ENCODE measurements at places on chromosomes 5 and 9.

DNA sequence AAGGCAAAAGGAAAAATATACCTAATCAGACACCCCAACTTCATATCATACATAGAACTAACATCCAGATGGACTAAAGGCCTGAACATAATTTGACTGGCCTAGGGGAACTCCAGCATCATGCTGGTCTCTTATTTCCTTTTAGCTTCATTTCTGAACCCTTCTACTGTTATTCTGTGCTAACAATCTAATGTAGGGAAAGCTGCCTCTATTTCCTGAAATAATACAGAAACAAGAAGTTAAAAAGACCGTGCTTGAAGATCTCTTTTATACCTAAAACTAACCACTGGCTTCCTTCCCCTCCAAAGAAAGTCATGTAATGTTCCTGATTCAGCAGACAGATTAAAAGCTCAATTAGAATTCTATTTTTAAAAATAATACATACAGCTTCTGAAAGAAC is 36.7 kb downstream of the LPAR1 start:
- DNase-seq: no peak

DNA sequence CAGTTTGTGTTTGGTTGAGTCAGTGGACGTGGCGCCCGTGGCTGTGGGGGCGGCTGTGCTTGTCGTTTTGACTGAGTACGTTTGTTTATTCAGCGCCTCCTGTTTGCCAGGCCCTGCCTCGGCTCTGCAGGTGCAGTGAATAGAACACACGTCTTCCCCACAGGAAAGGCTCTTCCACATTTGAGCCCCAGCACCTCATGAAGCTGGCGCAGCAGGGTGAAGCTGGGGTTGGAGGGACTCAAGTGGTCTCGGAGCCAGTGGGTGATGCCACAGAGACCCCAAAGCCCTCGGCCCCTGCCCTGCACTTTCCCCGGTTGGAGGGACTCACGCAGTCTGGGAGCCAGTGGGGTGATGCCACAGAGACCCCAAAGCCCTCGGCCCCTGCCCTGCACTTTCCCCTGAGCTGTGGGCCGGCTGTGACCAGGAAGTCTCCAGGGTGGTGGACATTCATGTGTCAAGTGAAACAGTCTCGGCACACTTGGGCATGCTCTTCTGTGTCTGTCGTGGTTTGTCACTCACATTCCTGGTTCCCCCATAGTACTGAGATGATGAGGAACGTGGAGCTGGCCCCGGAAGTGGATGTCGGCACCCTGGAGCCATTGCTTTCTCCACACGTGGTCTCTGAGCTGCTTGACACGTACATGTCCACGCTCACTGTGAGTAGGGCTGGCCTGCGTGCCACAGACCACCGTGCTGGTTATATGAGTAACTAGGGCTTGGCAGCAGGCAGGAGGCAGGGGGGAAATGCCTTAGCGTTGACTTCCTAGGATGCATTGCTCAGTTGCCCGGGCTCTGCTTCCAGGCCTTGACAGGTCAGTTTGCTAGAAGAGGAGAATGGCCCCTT is 13.6 kb downstream of the EXOC3 start:
- no peak for DNase-seq

- no peak for DNase-seq
These were observed 443.0 kb upstream of the KLF4 start for GRCh38 chr9:107932601-107933000.

GRCh38 chr5:74055486-74056106 is 429.6 kb downstream of the ARHGEF28 start:
- DNase-seq: no peak

DNA sequence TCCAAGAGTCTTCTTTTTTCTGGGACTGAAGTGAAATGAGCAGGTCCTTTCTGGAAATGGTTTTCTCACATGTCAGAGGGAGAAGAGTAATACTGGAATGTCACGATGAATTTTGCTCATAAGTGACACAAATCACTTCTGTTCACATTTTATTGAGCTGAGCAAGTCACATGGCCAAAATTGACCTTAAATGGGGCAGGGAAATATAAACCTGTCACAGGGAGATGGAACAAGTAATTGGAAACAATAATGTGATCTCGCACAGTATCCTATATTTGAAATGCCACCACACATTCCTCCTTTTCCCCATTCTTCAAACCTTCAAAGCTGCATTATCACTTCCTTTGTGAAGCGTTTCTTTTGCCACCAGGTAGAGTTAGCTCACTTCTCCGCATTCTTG is 25.2 kb upstream of the LIFR start:
- DNase-seq: no peak

- DNase-seq: no peak
These were observed 1151.6 kb upstream of the CDH9 start for GRCh38 chr5:28190011-28190410.

DNA sequence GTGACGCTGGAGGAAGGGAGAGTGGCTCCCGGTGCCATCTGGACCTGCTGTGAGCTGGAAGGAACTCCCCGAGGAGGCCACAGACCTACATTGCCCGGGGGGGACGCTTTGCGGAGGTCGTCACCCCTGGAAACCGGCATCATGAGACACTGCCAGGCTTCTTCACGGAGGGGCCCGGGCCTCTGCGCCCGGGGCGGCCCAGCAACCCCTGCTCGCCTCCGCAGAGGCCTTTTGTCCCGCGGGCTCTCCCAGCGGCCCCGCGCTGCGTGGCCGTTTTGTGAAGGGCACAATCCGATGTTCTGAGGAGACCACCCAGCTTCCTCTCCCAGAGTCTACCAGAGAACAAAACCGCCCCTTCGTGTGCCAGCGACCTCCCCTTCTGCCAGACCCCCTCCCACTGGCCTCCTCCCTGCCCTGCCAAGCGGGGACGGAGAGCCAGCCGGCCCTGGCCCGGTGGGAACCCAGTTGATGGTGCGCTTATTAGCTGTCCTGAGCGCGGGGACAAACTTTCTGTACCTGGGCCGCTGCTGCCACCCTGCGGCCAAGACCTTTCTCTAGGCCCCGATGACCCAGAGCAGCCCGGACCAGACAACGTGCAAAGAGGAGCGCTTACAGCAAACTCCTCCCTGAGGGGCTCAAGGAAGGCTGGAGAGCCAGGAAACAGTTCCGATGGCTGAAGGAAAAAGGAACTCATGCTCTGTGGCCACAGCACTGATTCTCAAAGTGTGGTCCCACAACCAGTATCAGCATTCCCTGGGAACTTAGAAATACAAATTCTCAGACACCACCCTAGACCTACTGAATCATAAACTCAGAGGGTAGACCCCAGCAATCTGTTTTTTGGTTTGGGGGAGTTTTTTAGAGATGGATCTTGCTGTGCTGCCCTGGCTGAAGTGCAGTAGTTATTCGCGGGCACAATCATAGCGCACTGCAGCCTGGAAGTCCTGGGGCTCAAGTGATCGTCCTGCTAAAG is 86.7 kb downstream of the SLC1A3 start:
- peak; percentile 15 for DNase-seq

DNA sequence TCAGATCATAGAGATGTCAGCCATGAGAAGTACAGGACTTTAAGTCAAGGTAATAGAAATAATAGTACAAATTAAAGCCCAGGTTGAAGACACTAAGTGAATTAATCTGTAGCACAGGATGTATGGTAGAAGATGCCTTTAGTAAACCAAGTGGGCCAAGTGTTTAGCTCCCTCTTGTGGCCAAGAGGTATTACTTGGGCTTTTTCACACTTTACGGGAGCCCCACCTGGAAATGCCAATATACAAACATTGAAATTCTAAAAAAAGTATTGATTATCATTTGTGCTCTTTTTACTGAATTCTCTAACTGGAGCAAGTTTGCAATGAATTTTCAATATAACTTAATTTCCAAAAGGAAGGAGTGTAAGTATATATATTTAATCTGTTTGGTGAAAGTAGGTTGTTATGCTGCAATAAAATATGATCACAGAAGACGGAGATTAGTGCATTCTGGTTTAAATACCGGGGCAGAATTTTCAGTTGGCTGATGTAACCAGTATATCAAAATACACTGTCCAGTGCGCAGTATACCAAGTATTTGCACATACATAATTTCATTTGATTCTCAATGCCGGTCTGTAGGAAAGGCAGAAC is 84.7 kb downstream of the PARP8 start:
- no peak for DNase-seq

GRCh38 chr5:72007336-72008111 is 99.8 kb upstream of the MAP1B start:
- no peak for DNase-seq

GRCh38 chr9:69645488-69645887 is 26.7 kb downstream of the APBA1 start:
- no peak for DNase-seq

GRCh38 chr5:136332223-136333015 is 32.9 kb downstream of the TRPC7 start:
- DNase-seq: no peak

DNA sequence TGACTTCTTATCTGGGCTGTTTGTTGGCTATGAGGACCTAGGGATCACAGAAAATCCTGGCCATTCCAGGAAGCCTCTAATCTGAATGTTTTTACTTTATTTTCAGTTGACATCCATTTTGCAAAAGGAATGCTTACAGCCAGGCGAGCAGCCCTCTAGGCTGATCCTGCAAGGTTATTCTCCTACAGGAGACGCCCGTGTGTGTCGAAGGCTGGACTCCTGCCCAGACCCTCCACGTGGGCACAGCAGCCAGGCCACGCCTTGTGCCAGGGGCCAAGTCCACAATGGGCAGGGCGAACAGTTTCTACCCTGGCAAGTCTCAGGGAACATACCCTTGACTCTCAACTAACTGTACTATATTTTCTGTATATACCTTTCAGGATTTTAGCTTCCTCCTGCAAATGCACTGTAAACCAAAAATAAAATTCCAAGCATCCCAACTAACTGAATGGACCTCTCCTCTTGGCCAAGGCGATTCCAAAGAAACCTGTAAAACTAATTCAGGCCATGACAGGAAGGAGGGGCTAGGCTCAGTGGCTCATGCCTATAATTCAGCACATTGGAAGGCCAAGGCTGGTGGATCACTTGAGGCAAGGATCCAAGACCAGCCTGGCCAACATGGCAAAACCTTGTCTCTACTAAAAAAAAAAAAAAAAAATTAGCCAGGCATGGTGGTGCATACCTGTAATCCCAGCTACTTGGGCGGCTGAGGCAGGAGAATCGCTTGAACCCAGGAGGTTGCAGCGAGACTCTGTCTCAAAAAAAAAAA is 5.7 kb downstream of the CMBL start:
- no peak for DNase-seq

GRCh38 chr9:125497906-125498305 is 209.1 kb downstream of the MAPKAP1 start:
- DNase-seq: no peak

DNA sequence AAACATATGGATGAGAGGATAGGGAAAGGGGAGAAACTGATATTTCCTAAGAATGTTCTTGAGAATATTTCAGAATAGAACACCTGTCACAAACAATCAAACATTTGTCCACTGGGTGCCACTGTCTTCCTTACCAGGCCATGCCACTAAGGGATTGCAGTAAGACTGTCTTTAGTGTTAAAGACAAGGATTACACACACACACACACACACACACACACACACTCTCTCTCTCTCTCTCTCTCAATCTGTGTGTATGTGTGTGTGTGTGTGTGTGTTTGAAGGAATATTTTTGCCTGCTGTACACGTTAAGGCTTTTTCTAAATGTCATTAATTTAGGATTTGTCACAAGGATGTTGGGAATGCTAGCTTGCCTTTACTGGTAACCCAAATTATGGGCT is 54.4 kb downstream of the CCDC192 start:
- no peak for DNase-seq

DNA sequence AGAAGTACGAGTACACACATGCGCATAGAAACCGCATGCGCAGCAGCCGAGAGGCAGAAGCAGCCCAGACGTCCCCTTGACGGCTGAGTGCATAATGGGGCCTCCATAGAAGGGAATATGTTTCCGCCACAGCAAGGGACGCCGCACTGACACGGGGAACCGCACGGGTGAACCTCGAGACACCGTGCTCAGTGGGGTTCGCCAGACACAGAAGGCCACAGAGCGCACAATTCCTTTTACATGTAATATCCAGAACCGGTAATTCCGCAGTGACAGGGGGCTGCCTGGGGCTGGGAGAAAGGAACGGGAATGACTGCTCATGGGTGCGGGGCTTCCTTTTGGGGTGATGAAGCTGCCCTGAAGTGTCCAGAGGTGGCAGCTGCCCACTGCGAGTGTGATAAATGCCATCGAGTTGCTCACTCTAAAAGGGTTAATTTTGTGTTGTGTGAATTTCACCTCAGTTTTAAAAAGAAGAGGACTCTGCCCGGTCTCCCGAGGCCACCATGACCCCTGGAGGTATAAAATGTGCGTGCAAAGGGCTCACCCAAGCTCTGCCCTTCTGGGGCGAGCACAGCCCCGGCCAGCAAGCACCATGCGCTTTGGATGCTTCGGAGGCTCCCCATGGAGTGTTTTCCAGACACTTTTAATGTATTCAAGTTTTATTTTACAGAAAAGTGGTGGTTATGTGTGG is 29.7 kb downstream of the MRPL36 start:
- DNase-seq: no peak

DNA sequence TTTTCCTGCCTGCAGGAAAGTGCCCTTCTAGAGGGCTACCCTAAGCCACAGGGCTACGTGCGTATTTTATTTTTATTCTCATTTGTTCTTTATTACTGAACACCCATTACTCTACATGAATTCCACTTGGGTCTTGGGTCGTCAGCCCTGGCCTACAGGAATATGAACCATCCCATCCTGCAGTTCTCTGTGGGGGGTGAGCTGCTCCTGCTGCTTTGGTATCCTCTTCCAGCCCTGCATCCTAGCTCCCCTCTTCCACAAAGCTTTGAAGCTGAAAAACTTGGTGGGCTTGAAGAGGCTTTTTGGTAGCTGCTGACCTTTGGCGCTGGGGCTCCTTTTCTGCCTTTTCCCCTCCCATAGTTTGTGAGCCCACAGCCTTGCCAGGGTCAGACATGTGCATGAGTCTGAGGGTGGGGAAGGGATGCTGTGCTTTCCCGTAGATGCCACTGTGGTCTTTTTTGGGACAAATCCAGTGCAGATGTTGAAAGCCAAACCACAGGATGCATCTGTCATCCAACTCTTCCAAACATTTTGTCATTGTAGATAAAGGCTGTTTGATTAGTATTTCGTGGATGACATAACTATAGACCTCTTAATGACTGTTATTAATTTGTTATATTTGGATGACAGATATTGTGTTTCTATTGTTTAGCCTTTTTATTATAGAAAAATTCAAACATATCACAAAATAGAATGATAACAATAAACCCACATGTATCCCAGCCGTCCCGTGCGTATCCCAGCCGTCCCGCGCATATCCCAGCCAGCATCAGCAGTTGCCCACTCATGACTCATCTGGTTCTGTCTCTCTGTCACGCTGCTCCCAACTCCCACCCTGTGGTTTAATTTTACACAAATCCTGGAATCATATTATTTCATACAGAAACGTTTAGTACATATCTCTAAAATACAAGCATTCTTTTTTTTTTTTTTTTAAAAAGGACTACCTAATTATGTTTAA is 43.9 kb downstream of the SLC46A2 start:
- no peak for DNase-seq

DNA sequence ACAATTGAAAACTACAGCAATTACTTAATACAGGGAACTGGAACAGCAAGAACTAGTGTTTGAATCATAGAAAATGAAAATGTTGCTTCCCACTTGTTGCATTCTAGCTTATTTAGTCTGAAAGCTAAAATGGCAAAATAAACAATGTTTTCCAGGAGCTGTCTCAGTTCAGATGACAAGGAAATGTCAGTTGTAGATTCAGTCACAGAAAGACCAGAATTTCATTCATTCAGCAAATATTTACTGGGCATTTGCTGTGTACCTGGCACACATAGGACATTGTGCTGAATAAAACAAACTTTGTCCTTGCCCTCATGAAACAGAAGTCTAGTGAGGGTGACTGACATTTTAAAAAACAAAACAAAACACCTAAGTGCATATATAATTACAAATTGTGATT is 41.5 kb downstream of the GCNT4 start:
- no peak for DNase-seq
